Activated naive CD8-positive, alpha-beta T cell treated with anti-CD3 and anti-CD28 coated beads, Interleukin-2, amount 10 ng/mL, durations not matched to agents 7 days and 5 days (primary cell): ENCODE measurements at places on chromosomes 3 and 15. TPM values are rescaled to one million over a fixed set of nuclear protein-coding genes. Genes with fewer than 3 reads are reported as not detected.

CLRN1 gene
- not detected for total RNA-seq

CCDC80 gene
- not detected for total RNA-seq

PRR20G gene
- total RNA-seq = not detected

BRPF1 gene
- 57.3 TPM for total RNA-seq

CATSPER2 gene
- 2.0 TPM for total RNA-seq

DNA sequence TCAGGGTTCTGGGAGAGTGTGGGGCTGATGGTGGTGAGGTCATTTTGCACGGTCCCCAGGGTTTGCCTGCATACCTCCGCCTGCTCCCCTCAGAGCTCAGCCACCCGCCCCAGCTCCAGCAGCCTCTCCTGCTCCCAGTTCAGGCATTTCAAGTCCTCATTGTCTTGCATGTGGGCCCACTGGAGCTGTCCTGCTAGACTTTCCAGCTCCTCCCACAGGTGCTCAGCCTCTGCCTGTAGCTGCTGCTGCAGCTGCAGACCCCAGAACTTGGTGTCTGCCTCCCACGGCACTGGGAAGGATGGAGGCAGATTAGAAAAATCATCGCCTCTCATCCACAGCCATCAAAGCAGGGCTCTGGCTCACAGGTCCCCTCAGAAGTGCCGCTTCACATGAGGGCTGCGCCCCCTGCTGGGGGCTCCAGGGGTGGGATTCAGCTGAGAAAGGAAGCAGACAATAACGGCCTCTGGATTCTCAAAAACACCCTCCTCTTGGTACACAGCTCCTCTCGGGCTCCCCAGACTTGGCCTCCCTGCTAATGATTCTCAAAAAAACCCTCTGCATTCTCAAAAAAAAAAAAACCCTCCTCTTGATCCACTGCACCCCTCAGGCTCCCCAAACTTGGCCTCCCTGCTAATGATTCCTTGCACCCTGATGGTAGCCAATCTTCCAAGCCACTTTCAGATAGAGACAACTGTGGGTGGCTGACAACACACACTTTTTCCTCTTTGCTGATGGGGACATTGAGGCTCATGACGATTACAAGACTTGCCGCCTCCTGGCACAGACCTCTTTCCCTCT lies 89.3 kb upstream of the C2CD4B start:
- DNase-seq = peak; percentile 78

DNA sequence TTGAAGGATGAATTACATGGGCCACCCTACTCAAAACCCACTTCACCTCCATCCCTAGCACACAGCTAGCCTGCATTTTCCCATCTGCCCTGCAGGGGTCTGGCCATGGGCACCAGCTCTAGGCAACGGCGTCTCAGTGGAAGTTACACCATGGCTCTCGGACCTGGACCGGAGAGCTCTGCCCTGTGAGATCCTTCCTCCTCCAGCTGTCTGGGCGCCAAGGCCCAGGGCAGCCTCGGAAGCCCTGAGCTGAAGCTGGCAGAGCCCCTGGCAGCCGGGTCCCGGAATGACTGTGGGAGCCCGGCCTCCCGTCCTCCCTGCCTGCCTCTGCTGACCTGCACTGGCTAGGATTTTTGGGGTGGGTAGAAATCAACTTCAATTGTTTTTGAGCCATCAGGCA lies 98.9 kb downstream of the CHSY1 start:
- no peak for DNase-seq

DNA sequence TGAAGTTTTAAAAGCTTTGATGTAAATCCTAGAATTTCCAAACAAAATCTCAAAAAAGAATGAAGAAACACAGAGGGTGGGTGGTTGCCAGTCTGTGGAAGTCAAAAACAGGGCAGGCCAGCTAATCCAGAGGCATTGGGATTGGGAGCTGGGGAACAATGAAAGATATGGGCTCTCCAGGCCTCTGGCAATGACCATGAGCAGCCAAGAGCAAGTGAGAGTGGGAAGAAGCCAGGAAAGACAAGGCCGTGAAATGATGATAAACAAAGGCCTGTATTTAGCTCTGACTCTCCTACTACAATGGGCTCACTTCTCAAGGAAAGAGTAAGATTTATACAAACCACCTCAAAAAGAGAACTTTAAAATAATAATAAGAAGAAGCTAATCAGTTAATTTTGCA lies 248.5 kb downstream of the ZMAT3 start:
- no peak for DNase-seq

- no peak for DNase-seq
Observed at GRCh38 chr15:50141856-50142255, 22.8 kb upstream of the ATP8B4 start.

- no peak for DNase-seq
Observed at GRCh38 chr15:51917493-51917892, 54.1 kb downstream of the LEO1 start.

DNA sequence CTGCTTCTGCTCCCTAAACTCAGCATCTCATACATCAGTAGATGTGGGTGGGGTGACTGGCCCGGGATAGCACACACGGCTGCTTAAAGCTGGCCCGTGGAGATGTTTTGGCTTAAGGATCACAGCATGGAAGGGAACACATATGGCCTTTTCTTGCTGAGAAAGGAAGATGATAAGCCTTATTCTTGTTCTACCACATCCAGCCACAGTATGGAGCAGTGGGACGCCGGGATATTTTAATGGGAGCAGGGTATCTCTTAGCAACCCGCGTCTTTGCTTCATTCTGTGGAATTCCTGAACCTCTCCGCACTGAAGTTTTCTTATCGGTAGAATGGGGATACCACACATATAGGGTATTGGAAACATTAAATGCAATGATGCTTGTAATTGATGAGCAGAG lies 94.1 kb upstream of the PROK2 start:
- no peak for DNase-seq

DNA sequence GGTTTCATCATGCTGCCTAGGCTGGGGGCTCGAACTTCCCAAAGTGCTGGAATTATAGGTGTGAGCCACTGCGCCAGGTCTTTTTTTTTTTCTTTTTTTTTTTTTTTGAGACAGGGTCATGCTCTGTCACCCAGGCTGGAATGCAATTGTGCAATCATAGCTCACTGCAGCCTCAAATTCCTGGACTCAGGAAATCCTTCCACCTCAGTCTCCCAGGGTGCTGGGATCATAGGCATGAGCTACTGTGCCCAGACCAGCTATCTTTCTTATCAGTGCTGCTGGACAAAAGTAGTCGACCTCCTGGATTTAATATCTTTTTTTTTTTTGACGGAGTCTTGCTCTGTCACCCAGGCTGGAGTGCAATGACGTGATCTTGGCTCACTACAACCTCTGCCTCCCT lies 60.8 kb downstream of the TFDP2 start:
- no peak for DNase-seq

GRCh38 chr3:64000453-64001055 lies 22.7 kb downstream of the PSMD6 start:
- no peak for DNase-seq
